ENCODE measurements at places on chromosomes 6 and 20.

DNA sequence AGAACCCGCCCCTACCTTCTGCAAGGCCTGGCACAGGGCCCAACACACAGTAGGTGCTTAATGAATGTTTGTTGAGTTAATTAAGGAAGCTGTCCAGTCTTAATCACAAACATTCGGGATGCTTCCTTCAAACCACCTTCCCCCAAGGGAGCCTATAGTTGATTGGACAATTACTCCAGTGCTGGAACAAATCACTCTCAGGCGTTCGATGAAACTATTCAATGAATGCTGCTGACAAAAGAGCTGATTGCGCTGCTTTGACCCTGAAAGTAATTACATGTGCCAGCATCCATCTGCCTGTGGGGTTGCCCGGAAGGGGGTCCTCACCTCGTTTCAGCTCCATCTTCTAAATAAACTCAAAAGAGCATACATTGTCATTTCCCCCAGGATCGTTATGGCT, 112.0 kb upstream of the SRSF6 start:
- no peak for DNase-seq

- DNase-seq: no peak
These were observed 197.8 kb downstream of the TFAP2A start for GRCh38 chr6:10217111-10217510.

GRCh38 chr6:79385333-79385732, 150.9 kb upstream of the HMGN3 start:
- no peak for DNase-seq

GRCh38 chr6:37492236-37492972, 7.3 kb downstream of the CCDC167 start:
- DNase-seq: no peak

GRCh38 chr6:44594481-44594880, 207.0 kb downstream of the CDC5L start:
- no peak for DNase-seq

- DNase-seq: no peak
These were observed 88.6 kb downstream of the ERMARD start for GRCh38 chr6:169839898-169840631.

DNA sequence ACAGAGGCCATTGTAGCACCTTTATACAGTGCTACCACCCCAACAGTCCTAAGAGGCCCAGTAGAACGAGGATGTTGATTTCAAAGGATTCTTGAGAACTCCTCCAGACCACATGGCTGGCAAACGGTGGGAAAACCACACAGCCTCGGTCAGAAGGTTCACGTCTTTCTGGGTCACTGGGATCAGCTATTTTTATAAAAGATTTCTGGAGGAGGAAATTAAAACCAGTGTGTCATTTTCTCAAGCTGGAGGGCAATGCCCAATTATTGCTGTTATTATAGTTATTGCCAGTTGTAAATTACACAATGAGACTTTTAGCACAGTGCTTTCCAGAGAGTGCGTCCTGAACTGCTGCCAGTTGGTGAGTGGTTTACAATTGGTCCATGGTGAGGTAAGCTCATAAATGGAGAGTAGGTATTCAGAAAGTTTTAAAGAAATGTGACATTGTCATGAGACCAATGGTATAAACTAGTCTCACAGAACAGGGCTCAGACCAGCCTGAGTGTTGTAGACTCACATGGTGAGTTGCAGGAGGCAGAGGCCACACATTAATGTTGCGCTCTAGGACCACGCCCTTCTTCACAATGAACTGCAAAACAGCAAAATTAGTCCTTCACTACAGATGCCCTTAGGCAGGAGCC, 8.4 kb upstream of the PPP1R14C start:
- DNase-seq: no peak

DNA sequence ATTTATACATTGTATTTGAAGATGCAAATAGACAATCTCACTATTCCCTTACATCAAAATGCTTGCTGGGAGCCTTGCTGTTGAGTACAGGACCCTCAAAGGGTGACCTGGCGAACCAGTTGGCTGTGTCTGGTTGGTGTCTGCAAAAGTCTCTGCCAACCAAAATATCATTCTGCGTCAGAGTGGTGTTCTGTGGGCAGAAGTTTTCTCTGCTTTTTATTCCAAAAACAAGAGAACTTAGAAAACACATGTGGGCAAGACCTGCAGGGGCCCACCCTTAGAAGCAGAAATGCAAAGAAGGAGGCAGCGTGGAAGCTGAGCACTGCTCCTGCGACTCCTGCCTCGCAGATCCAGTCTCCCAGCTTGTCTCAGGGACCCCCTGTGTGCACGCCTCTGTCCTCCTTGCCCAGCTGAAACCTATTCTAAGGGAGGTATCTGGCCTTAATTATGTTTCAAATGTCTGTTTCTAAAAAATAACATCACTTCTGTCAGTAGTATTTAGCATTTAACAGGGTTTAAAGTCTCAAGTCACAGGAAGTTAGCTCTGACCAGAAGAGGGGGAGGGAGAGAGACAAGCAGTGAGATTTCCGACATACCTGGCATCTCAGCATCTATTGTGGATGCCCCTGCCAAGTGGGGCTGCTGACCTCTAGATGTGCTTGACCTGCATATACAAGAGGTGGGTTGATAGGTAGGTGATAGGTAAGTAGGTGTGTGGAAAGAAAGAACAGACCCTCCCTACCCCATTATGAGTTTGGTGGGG, 101.3 kb downstream of the SASH1 start:
- no peak for DNase-seq

GRCh38 chr6:35065870-35066269, 75.3 kb downstream of the TCP11 start:
- no peak for DNase-seq

DNA sequence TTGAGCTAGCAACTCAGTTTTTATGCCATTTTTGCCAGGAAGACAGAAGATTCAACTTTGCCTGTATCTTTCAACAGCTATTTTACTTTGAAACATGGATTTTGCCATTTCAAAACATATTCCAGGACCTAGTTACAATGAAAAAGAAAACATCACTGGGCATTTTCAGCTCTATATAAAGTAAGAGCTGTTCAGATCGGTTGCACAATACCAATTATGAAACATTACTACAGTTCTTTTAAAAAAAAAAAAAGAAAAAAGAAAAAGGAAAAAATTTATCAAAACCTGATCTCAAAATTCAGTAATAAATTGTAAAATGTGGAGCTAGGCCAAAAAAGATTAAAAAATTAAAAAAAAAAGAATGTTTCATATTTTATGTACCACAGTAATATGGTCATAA, 15.6 kb downstream of the BCLAF1 start:
- DNase-seq: no peak

DNA sequence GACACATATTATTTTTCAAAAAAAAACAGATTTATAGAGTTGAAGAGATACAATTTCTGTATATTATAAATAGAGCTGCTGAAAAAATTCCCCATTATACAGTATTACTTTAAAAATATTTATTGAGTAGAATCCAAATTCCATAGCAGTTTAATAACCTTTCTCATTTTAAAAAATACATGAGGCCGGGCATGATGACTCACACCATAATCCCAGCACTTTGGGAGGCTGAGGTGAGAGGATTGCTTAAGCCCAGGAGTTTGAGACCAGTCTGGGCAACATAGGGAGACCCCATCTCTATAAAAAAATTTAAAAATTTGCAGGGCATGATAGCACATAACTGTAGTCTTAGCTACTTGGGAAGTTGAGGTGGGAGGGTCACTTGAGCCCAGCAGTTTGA, 13.0 kb downstream of the ATRN start:
- no peak for DNase-seq

DNA sequence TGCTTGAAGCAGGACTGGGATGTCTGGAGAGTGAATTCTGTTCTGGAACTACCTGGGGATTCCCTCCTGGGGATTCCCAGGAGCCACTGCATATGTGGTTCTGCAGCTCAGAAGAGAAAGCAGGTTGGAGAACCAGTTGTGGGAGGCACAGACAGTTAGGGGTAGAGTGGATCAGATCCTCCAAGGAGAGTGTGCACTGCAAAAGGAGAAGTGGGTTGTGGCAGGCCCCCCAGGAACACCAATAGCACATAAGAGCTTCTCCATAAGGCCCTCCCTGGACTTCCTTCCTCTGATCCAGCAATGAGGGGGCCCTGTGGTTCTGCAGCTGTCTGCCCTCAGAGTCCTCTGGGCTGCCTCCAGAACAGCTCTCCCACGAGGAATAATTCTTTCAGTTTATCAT, 369.2 kb upstream of the CNR1 start:
- no peak for DNase-seq

DNA sequence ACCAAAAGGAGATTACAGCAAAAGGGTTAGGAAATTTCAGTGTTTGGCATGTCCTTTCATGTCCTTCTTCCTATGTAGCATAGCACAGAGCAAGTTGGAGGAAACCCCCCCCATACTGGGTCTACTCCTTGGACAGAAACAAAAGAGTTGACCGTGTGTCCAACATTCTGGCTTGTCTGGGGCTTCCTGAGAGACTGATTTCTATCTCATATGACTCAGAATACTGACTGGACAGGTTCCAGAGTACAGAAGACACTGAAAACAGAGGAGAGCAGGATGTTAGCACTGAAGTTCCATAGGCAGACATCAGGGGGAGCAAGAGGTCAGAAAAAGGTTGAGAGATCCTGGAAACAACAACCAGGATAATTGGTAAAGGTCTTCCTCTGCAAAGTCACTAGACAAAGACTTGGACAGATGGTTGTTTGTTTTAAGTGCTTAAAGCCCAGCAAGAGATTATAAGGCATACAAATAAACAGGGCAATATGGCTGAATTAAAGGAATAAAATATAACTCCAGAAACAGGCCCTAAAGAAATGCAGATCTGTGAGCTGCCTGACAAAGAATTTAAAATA, 48.4 kb downstream of the USP49 start:
- DNase-seq: peak; percentile 53

DNA sequence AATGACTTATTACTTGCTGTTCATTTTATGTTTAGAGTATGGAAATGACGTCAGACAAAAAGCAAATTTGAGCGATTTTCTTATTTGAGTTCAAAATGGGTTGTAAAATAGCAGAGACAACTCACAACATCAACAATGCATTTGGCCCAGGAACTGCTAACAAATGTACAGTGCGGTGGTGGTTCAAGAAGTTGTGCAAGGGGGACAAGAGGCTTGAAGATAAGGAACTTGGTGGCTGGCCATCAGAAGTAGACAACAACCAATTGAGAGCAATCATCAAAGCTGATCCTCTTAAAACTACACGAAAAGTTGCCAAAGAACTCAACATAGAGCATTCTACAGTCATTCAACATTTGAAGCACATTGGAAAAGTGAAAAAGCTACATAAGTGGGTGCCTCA, 43.8 kb downstream of the REV3L start:
- DNase-seq: no peak

DNA sequence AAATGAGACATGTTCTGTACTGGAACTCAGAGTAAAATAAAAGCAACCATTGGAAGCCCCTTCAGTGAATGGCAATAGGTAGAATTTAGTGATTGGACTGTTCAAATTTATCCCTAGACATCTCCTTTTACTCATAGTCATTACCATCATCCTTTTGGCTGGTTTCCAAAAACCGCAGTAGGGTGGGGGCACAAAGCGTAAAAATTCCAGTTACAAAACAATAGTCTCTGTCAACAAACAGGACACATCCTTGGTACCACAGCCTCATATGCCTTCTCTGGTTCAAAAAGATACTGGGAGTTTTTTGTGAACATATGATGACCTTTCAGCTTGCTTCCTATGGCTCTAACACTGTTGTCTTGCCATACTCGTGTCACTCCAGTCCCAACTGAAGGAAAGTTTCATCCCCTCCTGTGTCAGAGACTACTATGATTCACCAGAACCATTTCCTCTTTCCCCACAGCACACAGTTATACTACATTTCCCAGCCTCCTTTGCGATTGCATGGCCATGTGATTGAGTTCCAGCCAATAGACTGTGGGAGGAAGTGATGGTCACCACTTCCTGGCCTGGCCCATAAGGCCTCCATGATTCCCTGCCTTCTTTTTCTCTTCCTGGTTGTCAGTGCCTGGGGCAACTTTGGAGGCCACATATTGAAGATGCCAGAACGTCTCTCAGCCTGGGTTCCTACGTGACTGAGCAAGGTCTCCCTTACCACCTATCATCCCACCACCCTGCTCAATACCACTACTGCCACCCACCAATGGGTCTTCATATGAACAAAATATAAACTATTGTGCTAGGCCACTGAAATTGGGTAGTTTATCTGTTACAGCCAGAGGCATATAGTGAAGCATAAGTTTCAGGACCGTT, 162.4 kb downstream of the ID4 start:
- DNase-seq: no peak

DNA sequence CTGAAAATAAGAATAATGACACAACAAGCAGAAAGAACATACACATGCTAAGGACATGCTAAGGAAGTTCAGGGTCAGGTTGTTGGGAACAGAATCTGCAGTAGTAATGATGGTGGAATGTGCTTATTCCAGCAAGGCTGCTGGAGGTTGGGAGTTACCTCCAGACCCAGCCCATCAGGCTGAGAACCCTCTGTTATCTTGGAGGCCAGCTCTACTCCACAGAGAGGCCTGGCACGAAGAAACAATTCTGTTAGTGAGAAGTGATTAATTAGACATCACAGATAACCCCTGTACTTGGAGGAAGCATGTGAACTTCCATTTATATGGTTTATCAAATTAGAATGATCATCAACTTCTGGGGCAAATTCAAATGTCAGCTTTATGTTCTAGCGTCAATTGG, 22.1 kb upstream of the ARHGAP18 start:
- DNase-seq: no peak

Data from CD14-positive monocyte (primary cell).